ENCODE measurements at places on chromosomes 7 and 10.

DNA sequence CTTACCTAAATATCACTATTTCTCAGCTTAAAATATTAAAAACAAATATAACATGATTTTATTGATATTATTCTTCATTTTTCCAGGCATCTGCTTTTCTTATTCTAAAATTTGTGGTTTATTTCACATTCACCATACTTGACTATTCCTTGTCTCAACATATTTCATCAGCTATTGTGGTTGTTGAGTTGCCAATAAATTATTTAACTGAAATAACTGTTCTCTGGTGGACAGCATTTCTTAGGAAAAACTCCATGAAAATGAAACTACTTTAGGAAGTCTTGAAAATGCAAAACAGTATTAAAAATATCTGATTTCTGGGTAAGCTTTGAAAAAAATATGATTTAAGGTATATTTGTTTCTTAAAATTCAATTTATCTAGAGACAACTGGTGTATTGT lies 122.9 kb upstream of the SEMA3A start:
- no peak for DNase-seq

GRCh38 chr10:110695539-110695886 lies 51.4 kb downstream of the RBM20 start:
- DNase-seq: no peak

GRCh38 chr7:55236476-55236875 lies 128.7 kb upstream of the LANCL2 start:
- no peak for DNase-seq

DNA sequence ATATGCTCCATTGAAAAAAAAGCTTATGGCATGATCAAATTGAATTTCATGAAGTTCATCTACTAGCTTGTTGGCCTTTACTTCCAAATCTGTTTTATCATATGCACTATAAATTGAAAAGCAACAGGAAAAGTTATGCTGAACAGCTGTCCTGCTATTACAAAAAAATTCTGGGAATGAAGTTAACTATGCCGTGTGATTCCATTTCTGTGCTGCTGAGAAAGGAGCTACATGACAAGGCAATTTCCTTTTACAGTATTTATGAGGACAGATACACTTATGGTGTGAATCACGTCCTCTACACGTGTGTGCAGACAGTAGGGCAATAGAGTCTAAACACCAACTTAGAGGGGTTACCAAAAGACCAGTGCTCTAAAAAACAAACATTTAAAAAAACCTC lies 426.5 kb upstream of the AKR1E2 start:
- no peak for DNase-seq

- DNase-seq: no peak
Observed at GRCh38 chr10:29947701-29948060, 111.7 kb downstream of the JCAD start.

DNA sequence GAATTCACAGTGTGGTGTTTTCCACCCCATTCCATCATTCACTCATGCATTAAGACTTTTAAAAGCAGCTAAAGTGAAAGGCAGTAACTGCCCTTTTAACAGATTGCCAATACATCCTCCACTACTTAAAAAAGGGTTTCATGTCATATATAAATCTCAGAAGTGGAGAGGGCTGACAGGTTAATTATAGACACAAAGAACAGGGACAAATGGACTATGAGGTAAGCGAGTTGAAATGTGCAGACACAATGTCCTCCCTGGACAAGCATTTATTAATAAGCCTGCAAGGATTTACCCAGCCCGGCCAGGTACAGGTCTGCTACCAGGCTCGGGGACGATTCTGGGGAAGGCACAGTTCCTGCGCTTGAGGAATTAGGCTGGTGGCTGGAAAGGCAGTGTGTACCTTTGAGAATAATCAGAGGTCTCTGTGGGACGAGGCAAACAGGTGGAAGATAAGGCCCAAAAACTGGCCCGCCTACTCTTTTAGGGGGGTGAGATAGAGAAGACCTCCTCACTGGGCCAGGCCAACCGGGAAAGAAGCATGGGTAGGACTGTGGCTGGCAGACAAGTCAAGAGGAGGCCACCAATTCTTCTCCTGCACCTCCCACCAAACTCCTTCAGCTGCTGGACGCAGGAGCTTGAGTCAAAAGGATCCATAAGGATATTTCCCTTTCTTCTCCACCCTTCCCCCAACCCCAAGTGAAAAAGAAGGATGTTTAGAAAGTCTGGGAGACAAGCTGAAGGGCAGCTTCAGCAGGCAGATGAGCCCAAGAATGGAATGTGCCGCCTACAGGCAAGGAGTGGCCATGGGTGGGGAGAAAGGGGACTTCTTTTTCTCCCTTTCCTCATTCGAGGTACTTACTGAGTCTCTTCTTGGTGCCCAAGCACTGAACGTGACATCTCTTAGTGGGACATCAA lies 1.5 kb downstream of the PDLIM1 start:
- no peak for DNase-seq

DNA sequence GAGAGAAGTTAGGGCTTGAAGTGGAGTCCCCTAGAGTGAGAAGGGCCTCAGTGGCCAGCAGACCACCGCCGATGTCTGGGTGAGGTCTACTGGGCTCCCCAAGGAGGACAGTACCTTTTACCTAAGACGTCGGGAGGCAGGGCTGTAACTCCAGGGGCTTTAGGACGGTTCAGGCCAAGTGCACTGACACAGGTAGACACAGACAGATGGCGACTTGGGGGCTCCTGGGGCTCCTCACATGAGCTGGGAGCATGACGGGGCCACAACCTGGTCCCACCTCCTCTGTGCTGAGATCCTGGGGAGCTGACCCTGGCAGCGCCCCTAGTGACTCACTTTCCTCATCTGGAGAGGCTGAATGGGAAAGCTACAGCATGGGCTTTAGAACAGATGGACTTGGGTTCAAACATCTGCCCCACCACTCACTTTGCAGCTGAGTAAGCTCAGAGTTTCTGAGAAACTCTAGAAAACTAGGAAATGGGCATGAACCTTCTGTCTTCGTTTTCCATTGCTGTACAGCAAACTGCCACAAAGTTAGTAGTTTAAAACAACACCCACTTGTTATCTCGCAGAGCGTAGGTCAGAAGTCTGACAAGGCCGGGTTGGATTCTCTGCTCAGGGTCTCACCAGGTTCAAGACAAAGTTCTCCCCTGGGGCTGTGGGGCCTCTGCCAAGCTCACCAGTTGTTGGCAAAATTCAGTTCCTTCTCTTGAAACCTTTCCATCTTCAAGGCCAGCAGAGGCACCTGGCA lies 4.7 kb upstream of the COMTD1 start:
- DNase-seq: no peak

DNA sequence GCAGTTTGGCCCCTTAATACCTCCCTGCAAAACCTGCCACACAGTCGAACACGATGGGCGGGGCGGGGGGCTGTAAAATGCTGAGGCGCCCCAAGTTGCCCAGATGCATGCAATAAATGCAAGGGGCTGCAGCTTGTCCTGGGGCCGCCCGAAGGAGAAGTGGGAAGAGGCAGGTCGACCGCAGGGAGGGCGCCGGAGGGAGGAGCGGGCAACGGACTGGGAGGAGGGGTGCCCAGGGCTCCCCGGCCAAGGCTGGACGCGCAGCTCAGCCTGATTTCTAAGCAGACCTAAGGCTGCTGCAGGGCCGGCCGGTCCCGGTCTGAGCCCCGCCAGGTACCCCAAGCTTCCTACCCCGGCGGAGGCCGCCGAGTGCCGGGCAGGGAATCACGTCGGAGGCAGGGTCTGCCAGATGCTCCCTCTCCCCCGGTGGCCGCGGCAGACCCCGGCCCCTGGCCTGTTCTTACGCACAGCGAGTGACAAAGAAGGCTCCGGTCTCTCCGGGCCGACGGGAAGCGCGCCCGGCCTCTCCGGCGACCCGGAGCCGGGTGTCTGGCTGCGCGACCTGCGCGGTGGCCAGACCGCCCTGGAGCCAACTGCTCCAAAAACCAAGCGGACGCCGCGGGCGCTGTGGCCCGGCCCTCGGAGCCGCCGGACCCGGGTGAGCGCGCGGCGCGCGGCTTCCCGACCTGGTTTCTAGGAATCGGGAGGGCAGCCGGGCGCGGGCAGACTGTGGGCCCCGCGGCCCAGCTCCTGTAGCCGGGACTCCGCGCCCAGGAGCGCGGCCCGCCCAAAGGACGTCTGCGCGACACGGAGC lies 744 bp upstream of the EBF3 start:
- DNase-seq: no peak

DNA sequence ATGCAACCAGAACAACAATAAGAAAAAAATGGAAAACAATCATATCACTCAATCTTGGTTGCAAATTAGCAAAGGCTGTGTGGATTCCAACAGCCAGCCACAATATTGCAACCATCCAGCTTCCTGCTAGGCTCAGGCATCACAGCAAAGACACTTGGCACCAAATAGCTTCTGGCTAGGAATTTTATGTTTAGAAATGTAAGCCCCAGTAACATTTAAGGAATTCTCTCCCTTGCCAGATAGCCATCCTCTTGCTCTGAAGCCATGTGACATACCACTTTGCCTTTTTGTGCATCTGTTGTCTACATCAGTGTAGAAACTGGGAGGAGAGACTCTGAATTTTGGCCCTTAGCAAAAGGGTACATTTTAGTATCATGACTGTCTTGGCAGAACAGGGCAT lies 22.2 kb downstream of the MKX start:
- DNase-seq: no peak

DNA sequence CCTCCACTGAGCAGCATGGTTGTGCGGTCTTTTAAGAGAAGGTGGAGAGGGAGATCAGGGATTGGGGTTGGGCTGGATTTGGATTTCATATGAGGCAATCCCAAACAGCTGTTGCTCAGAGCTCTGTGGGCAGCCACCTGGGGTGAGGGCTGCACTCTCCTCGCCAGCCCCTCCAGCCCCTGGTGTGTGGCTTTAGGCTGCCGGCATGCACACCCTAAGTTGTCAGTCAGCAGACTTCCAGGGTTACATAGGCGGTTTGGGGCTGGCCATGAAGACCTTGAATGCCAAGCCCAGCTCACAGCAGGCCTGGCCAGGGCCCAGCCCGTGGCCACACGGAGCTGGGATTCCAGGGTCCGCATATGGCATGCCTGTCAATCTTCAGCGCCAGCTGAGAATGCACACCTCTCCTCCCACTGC lies 54.8 kb downstream of the ZMIZ1 start:
- no peak for DNase-seq

- no peak for DNase-seq
Observed at GRCh38 chr7:33250421-33250871, 121.1 kb downstream of the BBS9 start.

- no peak for DNase-seq
Observed at GRCh38 chr7:1993031-1993695, 239.6 kb downstream of the MAD1L1 start.

DNA sequence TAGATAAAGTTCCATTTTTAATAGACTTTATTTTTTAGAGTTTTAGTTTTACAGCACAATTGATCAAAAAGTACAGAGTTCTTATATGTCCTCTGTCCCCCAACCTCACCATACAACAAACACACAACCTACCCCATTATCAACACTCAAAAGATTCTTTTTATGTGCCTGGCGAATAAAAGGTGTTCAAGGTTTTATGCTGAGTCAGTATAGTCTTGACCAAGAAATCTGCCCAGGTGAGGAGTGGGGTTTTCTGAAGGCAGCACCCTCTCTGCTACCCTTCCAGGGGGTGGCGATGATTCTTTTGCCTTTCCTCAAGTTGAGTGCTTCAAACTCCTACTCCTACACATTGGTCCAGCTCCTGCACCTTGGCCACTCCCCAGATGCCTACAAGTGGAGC lies 222.9 kb downstream of the GRM8 start:
- no peak for DNase-seq

DNA sequence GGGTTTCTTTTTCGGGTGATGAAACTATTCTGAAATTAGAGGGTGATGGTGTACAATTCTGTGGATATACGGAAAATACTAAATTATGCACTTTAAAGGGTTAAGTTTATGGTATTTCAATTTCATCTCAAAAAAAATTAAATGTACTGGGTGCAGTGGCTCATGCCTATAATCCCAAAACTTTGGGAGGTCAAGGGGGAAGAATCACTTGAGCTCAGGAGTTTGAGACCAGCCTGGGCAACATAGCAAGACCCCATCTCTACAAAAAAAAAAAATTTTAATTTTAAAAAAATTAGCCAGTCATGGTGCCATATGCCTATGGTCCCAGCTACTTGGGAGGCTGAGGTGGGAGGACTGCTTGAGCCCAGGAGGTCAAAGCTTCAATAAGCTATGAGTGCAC lies 57.0 kb downstream of the SMURF1 start:
- no peak for DNase-seq

GRCh38 chr7:111164442-111164841 lies 73.5 kb downstream of the LRRN3 start:
- no peak for DNase-seq

GRCh38 chr7:1160670-1161021 lies 650 bp upstream of the ZFAND2A start:
- no peak for DNase-seq

DNA sequence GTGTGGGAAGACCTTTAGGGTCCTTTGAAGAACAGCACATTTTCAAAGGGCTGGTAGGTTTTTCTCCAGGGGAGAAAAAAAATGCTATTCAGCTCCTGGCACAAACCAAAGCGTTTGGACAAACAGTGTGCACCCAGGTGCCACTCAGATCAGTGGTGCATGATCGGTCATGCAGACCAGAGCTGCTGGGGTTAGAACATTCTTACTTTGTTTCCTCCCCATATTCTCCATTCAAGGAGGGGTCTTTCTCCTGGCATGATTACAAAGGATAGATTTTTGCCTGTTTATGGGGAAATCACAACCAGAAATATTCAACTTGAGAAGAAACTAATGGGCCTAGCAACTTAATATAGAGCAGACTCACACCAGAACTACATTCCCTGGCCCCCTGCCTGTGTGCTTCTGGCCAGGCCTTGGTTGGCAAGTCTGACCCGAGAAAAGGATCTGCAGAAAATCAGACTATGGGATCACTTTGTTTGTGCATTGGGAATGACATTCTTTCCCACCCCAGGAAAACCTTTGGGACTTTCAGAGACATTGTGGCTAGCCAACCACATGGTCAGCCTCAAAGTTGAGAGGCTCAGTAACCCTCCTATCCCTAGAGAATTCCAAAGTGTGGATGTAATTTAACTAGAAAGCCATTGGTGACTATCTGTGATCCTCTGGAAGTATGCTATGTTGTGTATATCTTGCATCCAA lies 82.3 kb upstream of the FGL2 start:
- DNase-seq: no peak

DNA sequence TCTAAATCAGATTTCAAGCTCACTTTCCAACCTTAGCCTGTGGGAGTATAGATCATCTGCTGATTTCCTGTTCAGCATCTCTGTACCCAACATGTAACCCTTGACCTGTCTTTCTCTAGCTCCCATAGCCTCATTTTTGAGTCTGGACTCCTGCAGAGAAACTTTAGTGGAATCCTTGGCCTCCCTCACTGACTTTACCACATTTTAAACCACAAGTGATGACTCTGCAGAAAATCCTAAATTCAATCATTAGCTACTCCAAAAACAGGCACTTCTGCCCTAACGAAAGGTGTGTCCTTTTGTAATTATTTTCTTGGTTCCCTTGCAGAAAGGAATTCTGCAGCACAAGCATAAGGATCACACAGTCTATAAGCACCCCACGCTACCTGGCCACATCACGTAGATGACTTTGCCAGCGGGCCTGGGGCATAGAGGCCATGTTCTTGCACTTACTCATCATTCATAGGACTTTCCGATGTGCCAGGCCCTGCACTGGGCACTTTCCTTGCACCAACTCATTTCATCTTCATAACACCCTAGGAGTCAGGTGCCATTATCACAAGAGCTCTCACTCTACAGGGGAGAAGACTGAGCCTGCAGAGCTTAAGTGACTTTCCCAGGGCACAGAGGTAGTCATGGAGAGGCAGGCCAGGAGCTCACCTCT lies 57.2 kb upstream of the OPALIN start:
- DNase-seq: no peak

GRCh38 chr7:106167439-106168136 lies 55.5 kb upstream of the SYPL1 start:
- no peak for DNase-seq

Measured in activated naive CD4-positive, alpha-beta T cell treated with Interleukin-2 at 50 U/mL for 16 hours (primary cell).